ENCODE measurements at places on chromosomes 1 and 21.
A peak's percentile ranks its signal among the peaks of the same experiment; 100 is the strongest.

DNA sequence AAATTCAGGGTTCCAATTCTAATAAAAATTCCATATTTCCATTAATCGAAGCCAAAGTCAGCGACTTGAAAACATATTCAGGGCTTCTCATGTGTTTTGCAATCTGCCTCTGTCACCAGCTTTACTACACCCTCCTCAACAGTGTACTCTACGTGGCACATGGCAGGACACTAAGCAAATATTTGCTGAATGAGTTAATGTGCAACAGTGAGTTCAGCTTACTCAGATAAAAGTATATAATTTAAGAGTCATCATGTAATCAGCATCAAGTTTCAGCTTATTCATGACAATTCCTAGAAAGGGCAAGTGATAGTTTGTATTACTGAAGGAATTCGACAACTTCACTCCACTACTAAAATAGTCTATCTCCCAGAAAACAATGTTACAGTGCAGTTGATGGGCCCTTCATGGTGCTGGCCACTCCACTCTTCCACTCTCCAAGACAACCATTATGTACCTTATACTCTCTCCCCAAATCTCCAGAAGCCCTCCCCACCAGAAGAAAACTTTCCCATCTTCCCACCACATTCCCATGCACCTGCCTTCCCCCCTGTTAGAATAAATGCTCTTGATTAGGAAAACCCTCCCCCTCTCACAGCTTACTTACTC lies 97.3 kb downstream of the TTLL7 start:
- H3K27ac ChIP-seq: no peak overlapping the region
- H3K4me3 ChIP-seq: no peak overlapping the region
- DNase-seq: no peak
- no peaks in the 10 kb centered on the region for H3K27me3 ChIP-seq
- no peaks in the 10 kb centered on the region for H3K4me1 ChIP-seq

GRCh38 chr1:45862008-45862407 lies 58.6 kb downstream of the MAST2 start:
- DNase-seq: no peak
- H3K4me1 ChIP-seq: no peaks in the 10 kb centered on the region
- no peaks in the 10 kb centered on the region for H3K36me3 ChIP-seq
- H3K27me3 ChIP-seq: no peaks in the 10 kb centered on the region
- no peak overlapping the region for H3K27ac ChIP-seq
- no peak overlapping the region for H3K4me3 ChIP-seq

GRCh38 chr1:201937624-201938213 lies 8.6 kb downstream of the LMOD1 start:
- H3K4me1 ChIP-seq: no peaks in the 10 kb centered on the region
- no peaks in the 10 kb centered on the region for H3K36me3 ChIP-seq
- DNase-seq: no peak
- no peak overlapping the region for H3K27ac ChIP-seq

- no peak for DNase-seq
- no peaks in the 10 kb centered on the region for H3K4me1 ChIP-seq
- no peaks in the 10 kb centered on the region for H3K27me3 ChIP-seq
- H3K27ac ChIP-seq: no peak overlapping the region
- peaks cover 26% of the 10 kb centered on the region for H3K36me3 ChIP-seq
- no peak overlapping the region for H3K4me3 ChIP-seq
These were observed 118.3 kb downstream of the DHRS3 start for GRCh38 chr1:12499539-12500240.

GRCh38 chr1:8410791-8411190 lies 92.9 kb downstream of the SLC45A1 start:
- peaks cover 30% of the 10 kb centered on the region for H3K4me1 ChIP-seq
- H3K36me3 ChIP-seq: peaks cover 5% of the 10 kb centered on the region
- H3K27ac ChIP-seq: no peak overlapping the region
- DNase-seq: no peak

GRCh38 chr1:223077247-223077833 lies 65.7 kb downstream of the TLR5 start:
- H3K4me1 ChIP-seq: peaks cover 4% of the 10 kb centered on the region
- no peaks in the 10 kb centered on the region for H3K36me3 ChIP-seq
- no peak overlapping the region for H3K4me3 ChIP-seq
- H3K27me3 ChIP-seq: no peaks in the 10 kb centered on the region
- no peak overlapping the region for H3K27ac ChIP-seq

GRCh38 chr1:167297222-167298214 lies 76.8 kb downstream of the POU2F1 start:
- DNase-seq: no peak
- H3K27ac ChIP-seq: no peak overlapping the region
- no peaks in the 10 kb centered on the region for H3K4me1 ChIP-seq

DNA sequence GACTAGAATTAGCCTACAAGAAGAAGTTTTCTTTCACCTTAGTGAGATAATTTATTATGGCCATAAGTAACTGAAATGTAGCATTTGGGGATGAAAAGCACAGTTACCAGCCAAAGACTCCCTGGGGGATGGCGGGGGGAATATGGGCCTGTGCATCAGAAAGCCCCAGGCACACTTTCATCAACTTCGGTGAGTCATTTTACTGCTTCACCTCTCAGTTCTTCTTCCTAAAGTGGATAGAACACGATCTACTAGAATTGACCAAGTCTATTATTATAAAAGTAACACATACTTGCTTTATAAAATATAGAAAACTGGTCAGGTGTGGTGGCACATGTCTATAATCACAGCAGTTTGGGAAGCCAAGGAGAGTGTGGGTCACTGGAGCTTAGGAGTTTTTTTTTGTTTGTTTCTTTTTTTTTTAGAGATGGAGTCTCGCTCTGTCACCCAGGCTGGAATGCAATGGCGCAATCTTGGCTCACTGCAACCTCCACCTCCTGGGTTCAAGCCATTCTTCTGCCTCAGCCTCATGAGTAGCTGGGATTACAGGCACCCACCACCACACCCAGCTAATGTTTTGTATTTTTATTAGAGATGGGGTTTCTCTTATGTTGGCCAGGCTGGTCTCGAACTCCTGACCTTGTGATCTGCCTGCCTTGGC lies 141.8 kb downstream of the ZZZ3 start:
- no peak for DNase-seq
- no peak overlapping the region for H3K4me3 ChIP-seq
- no peaks in the 10 kb centered on the region for H3K4me1 ChIP-seq
- H3K27me3 ChIP-seq: no peaks in the 10 kb centered on the region
- H3K27ac ChIP-seq: no peak overlapping the region
- no peaks in the 10 kb centered on the region for H3K36me3 ChIP-seq

DNA sequence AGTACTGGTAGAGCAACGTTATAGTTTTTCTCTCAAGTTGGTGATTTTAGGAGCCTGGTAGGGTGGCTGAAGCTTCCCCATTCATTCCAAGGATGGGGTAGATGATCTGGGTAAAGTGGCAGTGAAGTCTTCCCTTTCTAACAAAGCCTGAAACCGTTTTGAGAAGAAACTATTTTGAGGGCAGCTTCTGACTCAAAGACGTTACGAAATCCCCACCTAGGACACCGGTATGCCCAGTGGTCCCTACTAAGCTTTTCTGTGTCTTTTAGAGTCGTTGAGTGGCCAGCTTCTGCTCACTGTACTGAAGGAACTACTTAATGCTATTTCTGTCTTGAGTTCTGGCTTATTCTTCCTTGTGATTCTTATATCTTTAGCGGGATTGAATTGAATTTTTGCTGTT lies 1.4 kb downstream of the WDTC1 start:
- no peak for DNase-seq
- no peaks in the 10 kb centered on the region for H3K27me3 ChIP-seq
- H3K4me1 ChIP-seq: peaks cover 16% of the 10 kb centered on the region
- H3K36me3 ChIP-seq: no peaks in the 10 kb centered on the region
- H3K27ac ChIP-seq: peak overlapping the region; percentile 68
- H3K4me3 ChIP-seq: peak overlapping the region; percentile 66

DNA sequence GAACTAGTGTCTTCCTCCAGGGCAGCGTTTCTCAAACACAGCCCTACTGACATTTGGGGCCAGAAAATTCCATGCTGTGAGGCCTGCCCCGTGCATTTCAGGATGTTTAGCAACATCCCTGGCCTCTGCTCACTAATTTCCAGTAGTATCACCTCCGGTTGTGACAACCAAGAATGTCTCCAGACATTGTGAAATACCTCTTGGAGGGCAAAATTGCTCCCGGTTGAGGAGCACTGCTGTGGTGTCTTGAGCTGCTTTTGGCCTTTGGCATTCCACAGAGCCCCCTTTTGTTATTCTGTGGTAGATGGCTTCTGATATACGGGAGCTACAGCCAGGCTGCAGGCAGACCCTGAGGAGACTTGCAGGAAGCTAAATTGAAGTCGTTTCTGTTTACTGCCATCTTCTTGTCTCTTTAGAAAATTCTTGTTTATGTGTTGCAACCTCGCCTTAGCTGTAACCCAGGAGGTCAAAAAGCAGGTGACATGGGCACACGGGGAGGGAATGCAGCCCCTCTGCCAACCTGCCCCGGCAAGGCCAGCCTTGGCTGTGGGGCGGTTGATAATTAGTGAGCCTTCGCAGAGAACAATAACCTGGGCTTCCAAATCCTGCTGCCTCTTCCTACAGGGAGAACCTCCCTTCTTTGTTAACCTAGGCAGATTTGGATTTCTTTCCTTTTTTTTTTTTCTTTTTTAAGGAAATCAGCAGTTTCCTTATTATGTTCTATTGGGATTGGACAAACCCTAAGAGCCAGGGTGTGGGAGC lies 74.7 kb upstream of the AKT3 start:
- H3K27me3 ChIP-seq: no peaks in the 10 kb centered on the region
- H3K4me3 ChIP-seq: no peak overlapping the region
- no peak overlapping the region for H3K27ac ChIP-seq
- DNase-seq: no peak
- H3K4me1 ChIP-seq: no peaks in the 10 kb centered on the region
- H3K36me3 ChIP-seq: no peaks in the 10 kb centered on the region

DNA sequence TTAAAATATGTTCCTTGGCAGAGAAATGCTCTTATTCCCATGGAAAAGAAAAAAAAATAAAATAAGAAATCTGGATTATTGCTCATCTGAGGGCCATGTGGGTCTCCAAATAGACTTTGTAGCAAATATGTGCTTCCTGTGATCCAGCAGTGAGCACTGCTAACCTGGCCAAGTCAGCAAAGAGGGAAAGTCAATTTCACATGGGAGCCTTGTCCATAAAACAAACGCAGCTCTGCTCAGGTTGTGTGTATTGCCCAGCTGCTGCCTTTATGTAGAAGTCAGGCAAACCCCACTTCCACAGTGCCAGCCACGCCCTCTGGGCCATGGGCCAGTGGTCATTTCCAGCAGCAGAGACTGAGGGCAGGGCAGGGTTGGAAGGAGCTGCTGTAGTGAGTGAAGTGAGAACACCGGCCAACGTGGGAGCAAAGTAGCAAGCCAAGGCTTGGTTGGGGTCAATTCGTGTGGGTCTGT lies 174.3 kb downstream of the LYPLAL1 start:
- H3K36me3 ChIP-seq: no peaks in the 10 kb centered on the region
- no peak for DNase-seq
- no peaks in the 10 kb centered on the region for H3K4me1 ChIP-seq
- no peaks in the 10 kb centered on the region for H3K27me3 ChIP-seq

- no peaks in the 10 kb centered on the region for H3K36me3 ChIP-seq
- DNase-seq: no peak
- peak overlapping the region; percentile 62 for H3K4me3 ChIP-seq
- H3K27me3 ChIP-seq: peaks cover 49% of the 10 kb centered on the region
These were observed 87.5 kb upstream of the RHOU start for GRCh38 chr1:228647523-228648444.

- DNase-seq: no peak
- no peak overlapping the region for H3K27ac ChIP-seq
- no peaks in the 10 kb centered on the region for H3K4me1 ChIP-seq
These were observed 368.0 kb upstream of the PRMT6 start for GRCh38 chr1:106688446-106688845.

GRCh38 chr1:162029157-162029556 lies 5.5 kb upstream of the OLFML2B start:
- H3K27ac ChIP-seq: no peak overlapping the region
- H3K4me3 ChIP-seq: no peak overlapping the region
- no peaks in the 10 kb centered on the region for H3K4me1 ChIP-seq
- no peaks in the 10 kb centered on the region for H3K27me3 ChIP-seq
- H3K36me3 ChIP-seq: no peaks in the 10 kb centered on the region
- DNase-seq: no peak

GRCh38 chr1:202023001-202023433 lies 12.6 kb downstream of the ELF3 start:
- H3K27ac ChIP-seq: no peak overlapping the region
- H3K4me1 ChIP-seq: no peaks in the 10 kb centered on the region
- no peak for DNase-seq
- H3K36me3 ChIP-seq: no peaks in the 10 kb centered on the region
- H3K27me3 ChIP-seq: no peaks in the 10 kb centered on the region
- no peak overlapping the region for H3K4me3 ChIP-seq

GRCh38 chr1:111157431-111157830 lies 17.4 kb downstream of the CEPT1 start:
- H3K4me3 ChIP-seq: no peak overlapping the region
- H3K4me1 ChIP-seq: no peaks in the 10 kb centered on the region
- no peak for DNase-seq
- no peak overlapping the region for H3K27ac ChIP-seq

DNA sequence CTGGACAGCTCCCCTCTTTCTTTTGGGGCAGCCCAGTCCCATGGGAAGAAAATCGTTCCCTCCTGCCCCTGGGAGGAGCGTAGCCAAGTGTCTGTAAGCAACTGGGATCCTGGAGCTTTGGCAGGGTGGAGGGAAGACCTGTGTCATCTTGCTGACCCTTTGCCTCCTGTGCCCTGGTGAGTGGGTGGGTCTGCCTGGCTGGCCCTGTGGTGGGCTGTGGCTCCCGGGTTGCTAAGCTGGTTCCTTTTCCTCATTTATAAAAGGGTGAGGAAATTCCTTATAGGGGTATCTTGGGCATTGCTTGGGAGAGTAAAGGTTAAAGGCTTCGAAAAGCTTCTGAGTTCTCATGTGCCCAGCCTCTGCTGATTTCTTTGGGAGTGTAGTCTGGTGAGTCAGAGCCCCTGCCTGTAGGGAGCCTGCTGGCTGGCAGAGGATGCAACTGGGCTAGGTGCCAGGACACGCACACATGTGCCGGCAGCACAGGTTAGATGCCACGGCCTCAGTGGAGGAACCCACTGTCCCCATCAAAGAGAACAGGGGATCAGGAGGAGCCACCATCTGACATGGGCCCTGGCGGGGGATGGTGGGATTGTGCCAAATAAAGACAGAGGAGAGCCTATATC lies 85.2 kb downstream of the ARHGEF10L start:
- no peaks in the 10 kb centered on the region for H3K36me3 ChIP-seq
- H3K4me1 ChIP-seq: no peaks in the 10 kb centered on the region
- H3K27ac ChIP-seq: no peak overlapping the region
- no peaks in the 10 kb centered on the region for H3K27me3 ChIP-seq

Data from effector memory CD4-positive, alpha-beta T cell (primary cell).